ENCODE measurements at places on chromosomes 3 and 15.

DNA sequence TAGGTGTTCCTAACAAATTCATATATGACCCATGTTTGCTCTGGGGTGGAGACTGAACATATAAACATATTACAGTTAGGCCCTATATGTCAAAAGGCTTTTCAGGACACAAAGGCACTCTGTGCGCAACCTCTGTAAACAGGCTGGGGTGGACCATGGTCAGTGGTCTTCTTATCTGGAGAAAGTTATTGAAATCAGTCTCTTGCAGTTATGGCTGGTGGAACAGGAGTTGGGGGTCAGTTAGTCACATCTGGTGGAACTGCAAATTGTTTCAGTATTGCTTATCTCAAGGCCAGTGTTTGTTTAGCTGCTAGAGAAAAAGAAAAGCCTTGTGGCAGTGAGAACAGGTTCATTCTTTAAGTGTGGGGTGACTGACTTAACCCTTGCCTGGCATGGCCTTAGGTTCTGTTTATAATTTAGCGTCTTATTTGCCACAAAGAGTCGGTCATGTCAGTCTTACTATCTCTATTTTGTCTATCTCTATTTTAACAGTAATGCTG, 5.9 kb upstream of the GP9 start:
- peaks cover 27% of the 10 kb centered on the region for H3K4me1 ChIP-seq
- DNase-seq, result no peak
- peaks cover 18% of the 10 kb centered on the region for H3K27me3 ChIP-seq
- H3K27ac ChIP-seq, result no peak overlapping the region
- no peaks in the 10 kb centered on the region for H3K36me3 ChIP-seq

GRCh38 chr3:56801662-56802377, at the start of gene ARHGEF3:
TSS of gene ARHGEF3 (minus strand) at chr3:56801949. CDS start at chr3:56801798, 151 bp downstream.
- H3K36me3 ChIP-seq, result no peaks in the 10 kb centered on the region
- H3K4me3 ChIP-seq, result peak within 1 kb of the TSS; percentile 90
- peak within 1 kb of the TSS; percentile 84 for H3K27ac ChIP-seq
- H3K27me3 ChIP-seq, result no peaks in the 10 kb centered on the region

- no peak for DNase-seq
- H3K27me3 ChIP-seq, result peaks cover 21% of the 10 kb centered on the region
- no peak overlapping the region for H3K27ac ChIP-seq
- no peaks in the 10 kb centered on the region for H3K36me3 ChIP-seq
- H3K4me3 ChIP-seq, result no peak overlapping the region
Measured at GRCh38 chr3:50372349-50372748, 13.0 kb upstream of the TMEM115 start.

GRCh38 chr3:2770451-2770850, 339.7 kb downstream of the IL5RA start:
- H3K27me3 ChIP-seq, result peaks cover 5% of the 10 kb centered on the region
- no peaks in the 10 kb centered on the region for H3K36me3 ChIP-seq
- no peak overlapping the region for H3K27ac ChIP-seq
- DNase-seq, result no peak

GRCh38 chr15:100997442-100997841, 78.3 kb downstream of the LRRK1 start:
- no peak overlapping the region for H3K27ac ChIP-seq
- H3K36me3 ChIP-seq, result peaks cover 73% of the 10 kb centered on the region
- peaks cover 40% of the 10 kb centered on the region for H3K4me1 ChIP-seq

- no peak overlapping the region for H3K27ac ChIP-seq
- H3K27me3 ChIP-seq, result peaks cover 19% of the 10 kb centered on the region
- H3K4me3 ChIP-seq, result no peak overlapping the region
- DNase-seq, result no peak
- H3K36me3 ChIP-seq, result no peaks in the 10 kb centered on the region
Measured at GRCh38 chr3:52007291-52007690, 11.6 kb upstream of the RPL29 start.

DNA sequence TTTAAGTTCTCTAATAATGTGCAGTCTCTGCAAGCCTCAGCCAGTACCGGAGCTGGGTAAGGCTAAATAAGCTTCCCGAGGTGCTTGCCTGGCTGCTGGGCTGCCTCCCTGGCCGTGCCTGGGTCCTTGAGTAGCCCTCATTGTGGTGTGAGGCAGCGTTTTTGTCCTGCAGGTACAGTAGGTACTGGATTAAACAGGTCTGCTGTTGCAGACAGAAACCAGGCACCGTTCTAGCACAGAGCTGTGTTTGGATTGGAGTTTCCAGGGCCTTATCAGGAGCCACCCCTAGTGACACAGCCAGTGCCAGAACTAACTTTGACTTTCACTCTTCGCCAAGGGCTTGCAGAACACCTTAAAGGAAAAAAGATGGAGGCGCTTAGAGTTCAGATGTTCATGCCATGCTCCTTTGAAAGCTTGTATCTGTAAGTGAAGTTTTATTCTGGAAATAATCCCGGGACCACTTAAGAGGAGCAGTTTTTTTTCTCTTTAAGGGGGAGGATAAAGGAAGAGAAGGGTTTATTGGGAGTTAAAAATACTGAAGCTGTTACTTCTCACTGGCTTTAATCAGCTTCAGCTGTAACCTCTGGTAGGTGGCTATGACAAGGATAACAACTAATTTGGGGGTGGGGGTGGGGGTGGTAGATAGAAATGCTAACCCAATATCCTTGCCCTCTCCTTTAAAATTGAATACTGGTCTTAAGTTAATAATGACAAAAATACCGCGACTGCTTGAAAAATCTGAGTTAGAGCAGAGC, 126.8 kb downstream of the MITF start:
- H3K4me1 ChIP-seq, result no peaks in the 10 kb centered on the region
- no peak for DNase-seq
- peaks cover 5% of the 10 kb centered on the region for H3K27me3 ChIP-seq
- H3K4me3 ChIP-seq, result no peak overlapping the region

DNA sequence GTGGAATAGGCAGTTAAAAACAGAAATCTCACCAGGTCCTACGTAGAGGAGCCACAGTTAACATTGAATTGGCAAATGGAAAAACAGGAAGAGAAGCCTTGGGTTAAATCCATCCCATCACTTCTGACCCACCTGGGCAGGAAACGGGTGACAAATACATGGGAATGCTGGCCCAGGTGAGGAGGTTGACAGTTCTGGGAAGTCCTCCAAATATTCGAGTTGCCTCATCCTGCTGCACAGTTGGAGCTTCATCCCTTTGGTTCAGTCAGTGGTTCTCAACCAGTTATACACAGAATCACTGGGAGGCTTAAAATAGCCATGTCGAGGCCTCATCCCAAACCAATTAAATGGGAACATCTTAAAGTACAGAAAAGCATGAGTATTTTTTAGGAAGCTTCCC, 5.3 kb downstream of the MYZAP start:
- H3K27me3 ChIP-seq, result no peaks in the 10 kb centered on the region
- no peak for DNase-seq
- peaks cover 8% of the 10 kb centered on the region for H3K4me1 ChIP-seq

- no peak overlapping the region for H3K4me3 ChIP-seq
- no peaks in the 10 kb centered on the region for H3K4me1 ChIP-seq
- no peaks in the 10 kb centered on the region for H3K27me3 ChIP-seq
- H3K36me3 ChIP-seq, result no peaks in the 10 kb centered on the region
- H3K27ac ChIP-seq, result no peak overlapping the region
Measured at GRCh38 chr15:37053166-37053565, 47.2 kb downstream of the MEIS2 start.

- no peak for DNase-seq
- no peaks in the 10 kb centered on the region for H3K27me3 ChIP-seq
- peaks cover 11% of the 10 kb centered on the region for H3K36me3 ChIP-seq
- H3K27ac ChIP-seq, result peak overlapping the region; percentile 98
Measured at GRCh38 chr3:183098536-183099025, 715 bp downstream of the MCCC1 start.

GRCh38 chr3:112635674-112636073, 5.3 kb downstream of the CCDC80 start:
- no peak for DNase-seq
- H3K36me3 ChIP-seq, result no peaks in the 10 kb centered on the region
- H3K4me3 ChIP-seq, result no peak overlapping the region
- peaks cover 13% of the 10 kb centered on the region for H3K4me1 ChIP-seq

DNA sequence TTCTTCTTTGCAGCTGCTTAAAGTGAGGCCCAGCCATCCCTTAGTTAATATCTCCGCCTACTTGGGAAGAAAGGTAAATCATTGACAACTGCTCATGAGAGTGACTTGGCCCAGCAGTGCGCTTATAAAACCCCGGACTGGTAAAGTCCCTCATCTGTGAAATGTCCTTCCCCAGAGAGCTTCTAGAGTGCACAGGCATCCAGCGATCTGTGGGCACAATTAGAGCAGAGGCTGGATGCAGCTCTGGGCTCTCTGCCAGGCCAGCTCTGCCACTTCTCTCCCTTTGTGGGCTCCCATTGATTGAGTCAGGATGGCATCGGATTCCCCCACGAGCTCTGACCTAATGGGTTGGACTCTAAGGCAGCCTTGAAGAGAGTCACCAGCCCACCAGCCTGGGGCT, 219.0 kb upstream of the LINGO1 start:
- H3K4me3 ChIP-seq, result no peak overlapping the region
- DNase-seq, result no peak
- H3K4me1 ChIP-seq, result no peaks in the 10 kb centered on the region
- peaks cover 46% of the 10 kb centered on the region for H3K27me3 ChIP-seq
- H3K36me3 ChIP-seq, result peaks cover 3% of the 10 kb centered on the region

- no peak overlapping the region for H3K27ac ChIP-seq
- DNase-seq, result no peak
- no peaks in the 10 kb centered on the region for H3K27me3 ChIP-seq
- no peak overlapping the region for H3K4me3 ChIP-seq
- H3K4me1 ChIP-seq, result no peaks in the 10 kb centered on the region
Measured at GRCh38 chr3:71659864-71660591, 65.2 kb downstream of the EIF4E3 start.

DNA sequence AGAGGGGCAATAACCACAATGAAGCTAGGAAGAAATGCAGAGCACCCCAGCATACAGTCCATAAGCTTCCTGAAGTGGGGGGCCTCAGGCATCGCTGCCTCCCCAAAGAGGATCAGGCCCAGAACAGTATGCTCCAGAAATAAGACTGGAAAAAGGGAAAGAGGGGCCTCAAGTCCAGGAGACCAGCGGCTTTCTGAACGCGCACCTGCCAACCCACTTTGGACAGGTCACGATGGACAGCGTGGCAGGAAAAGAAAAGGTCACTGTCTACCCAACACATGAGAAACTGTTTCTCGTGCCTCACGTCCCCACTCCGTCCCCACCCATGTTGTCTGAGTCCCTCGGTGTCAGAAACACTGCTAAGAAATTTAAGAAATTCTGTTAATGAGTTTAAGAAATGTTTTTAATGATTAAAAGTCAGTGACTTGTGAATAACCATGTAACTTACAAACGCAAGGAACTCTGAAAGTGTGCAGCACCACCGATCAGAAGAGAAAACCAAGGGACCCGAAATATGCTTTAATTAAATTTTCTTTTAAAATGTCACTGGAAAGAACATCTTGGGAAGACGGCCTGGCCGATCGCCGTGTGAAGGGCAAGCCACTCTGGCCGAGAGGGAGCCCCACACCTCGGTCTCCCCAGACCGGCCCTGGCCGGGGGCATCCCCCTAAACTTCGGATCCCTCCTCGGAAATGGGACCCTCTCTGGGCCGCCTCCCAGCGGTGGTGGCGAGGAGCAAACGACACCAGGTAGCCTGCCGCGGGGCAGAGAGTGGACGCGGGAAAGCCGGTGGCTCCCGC, 1.7 kb upstream of the PPARG start:
- peak overlapping the region; percentile 74 for H3K4me3 ChIP-seq
- peaks cover 35% of the 10 kb centered on the region for H3K27me3 ChIP-seq
- H3K27ac ChIP-seq, result peak overlapping the region; percentile 84
- no peak for DNase-seq
- H3K36me3 ChIP-seq, result no peaks in the 10 kb centered on the region

- DNase-seq, result no peak
- no peak overlapping the region for H3K27ac ChIP-seq
- H3K4me3 ChIP-seq, result no peak overlapping the region
- peaks cover 5% of the 10 kb centered on the region for H3K4me1 ChIP-seq
Measured at GRCh38 chr3:13493867-13494441, 13.8 kb downstream of the HDAC11 start.

- no peak overlapping the region for H3K4me3 ChIP-seq
- H3K27ac ChIP-seq, result no peak overlapping the region
- no peaks in the 10 kb centered on the region for H3K36me3 ChIP-seq
- no peaks in the 10 kb centered on the region for H3K27me3 ChIP-seq
Measured at GRCh38 chr3:1117843-1118473, 25.1 kb downstream of the CNTN6 start.

- H3K4me1 ChIP-seq, result peaks cover 6% of the 10 kb centered on the region
- no peak overlapping the region for H3K4me3 ChIP-seq
- no peak for DNase-seq
- peaks cover 4% of the 10 kb centered on the region for H3K27me3 ChIP-seq
- no peaks in the 10 kb centered on the region for H3K36me3 ChIP-seq
- no peak overlapping the region for H3K27ac ChIP-seq
Measured at GRCh38 chr3:143910756-143911155, 60.9 kb upstream of the DIPK2A start.

DNA sequence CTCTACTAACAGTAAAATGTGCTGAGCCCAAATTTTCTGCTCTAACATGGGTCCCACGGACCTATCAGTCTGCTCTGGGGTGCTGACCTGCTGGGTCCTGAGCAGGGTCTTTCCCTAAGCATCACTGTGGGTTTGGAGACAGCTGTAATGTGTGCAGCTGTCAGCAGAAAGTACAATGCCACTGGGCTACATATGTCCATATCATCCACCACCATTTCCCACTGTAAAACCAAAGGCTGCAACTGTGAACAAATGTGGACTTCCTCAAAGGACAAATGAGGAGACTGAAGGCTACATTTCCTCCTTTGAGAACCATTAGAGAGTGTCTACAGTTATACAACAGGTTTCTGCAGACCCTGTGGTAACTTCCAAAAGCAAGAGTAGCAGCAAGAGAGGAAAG, 33.8 kb upstream of the IP6K2 start:
- peaks cover 36% of the 10 kb centered on the region for H3K36me3 ChIP-seq
- H3K27me3 ChIP-seq, result no peaks in the 10 kb centered on the region
- H3K27ac ChIP-seq, result no peak overlapping the region
- H3K4me1 ChIP-seq, result no peaks in the 10 kb centered on the region
- no peak overlapping the region for H3K4me3 ChIP-seq
- no peak for DNase-seq

GRCh38 chr15:65663521-65663920, 41.8 kb downstream of the SLC24A1 start:
- peaks cover 8% of the 10 kb centered on the region for H3K4me1 ChIP-seq
- H3K4me3 ChIP-seq, result no peak overlapping the region
- H3K27me3 ChIP-seq, result no peaks in the 10 kb centered on the region
- peak overlapping the region; percentile 62 for H3K27ac ChIP-seq

GRCh38 chr3:128620268-128620691, 30.3 kb downstream of the RPN1 start:
- H3K27me3 ChIP-seq, result no peaks in the 10 kb centered on the region
- no peak overlapping the region for H3K4me3 ChIP-seq
- no peak for DNase-seq
- H3K27ac ChIP-seq, result peak overlapping the region; percentile 65
- peaks cover 43% of the 10 kb centered on the region for H3K4me1 ChIP-seq
- peaks cover 57% of the 10 kb centered on the region for H3K36me3 ChIP-seq
